ENCODE measurements at places on chromosomes 6 and 20.

- peak; percentile 88 for DNase-seq
Measured at GRCh38 chr6:30626484-30627366, at the start of gene ATAT1. TSS of gene ATAT1 (plus strand) at chr6:30626874.

DNA sequence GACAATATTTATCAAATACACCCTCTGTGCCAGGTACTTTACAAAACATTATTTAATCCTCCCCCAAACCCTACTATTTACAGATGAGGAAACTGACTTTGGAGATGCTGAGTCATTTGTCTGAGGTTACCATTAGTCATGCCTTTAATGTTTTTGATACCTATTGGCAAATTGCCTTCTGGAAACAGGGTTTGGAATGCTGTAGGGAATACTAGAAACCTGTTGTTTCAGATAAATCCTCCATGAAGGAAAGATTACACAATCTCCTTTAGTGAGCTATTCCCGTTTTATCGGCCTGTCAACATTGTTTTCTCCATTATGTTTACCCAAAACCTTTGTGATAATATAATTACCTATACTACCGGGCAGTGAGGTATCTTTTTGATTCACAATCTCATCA, 93.6 kb upstream of the ADGRF1 start:
- DNase-seq, result no peak

- DNase-seq, result peak; percentile 18
Measured at GRCh38 chr20:2840967-2841531, 504 bp downstream of the VPS16 start.

- DNase-seq, result no peak
Measured at GRCh38 chr6:106099235-106099537, 13.1 kb downstream of the PRDM1 start.

- peak; percentile 51 for DNase-seq
Measured at GRCh38 chr6:79671600-79672266, 40.6 kb downstream of the SH3BGRL2 start.

- no peak for DNase-seq
Measured at GRCh38 chr6:106159531-106159940, 73.4 kb downstream of the PRDM1 start.

DNA sequence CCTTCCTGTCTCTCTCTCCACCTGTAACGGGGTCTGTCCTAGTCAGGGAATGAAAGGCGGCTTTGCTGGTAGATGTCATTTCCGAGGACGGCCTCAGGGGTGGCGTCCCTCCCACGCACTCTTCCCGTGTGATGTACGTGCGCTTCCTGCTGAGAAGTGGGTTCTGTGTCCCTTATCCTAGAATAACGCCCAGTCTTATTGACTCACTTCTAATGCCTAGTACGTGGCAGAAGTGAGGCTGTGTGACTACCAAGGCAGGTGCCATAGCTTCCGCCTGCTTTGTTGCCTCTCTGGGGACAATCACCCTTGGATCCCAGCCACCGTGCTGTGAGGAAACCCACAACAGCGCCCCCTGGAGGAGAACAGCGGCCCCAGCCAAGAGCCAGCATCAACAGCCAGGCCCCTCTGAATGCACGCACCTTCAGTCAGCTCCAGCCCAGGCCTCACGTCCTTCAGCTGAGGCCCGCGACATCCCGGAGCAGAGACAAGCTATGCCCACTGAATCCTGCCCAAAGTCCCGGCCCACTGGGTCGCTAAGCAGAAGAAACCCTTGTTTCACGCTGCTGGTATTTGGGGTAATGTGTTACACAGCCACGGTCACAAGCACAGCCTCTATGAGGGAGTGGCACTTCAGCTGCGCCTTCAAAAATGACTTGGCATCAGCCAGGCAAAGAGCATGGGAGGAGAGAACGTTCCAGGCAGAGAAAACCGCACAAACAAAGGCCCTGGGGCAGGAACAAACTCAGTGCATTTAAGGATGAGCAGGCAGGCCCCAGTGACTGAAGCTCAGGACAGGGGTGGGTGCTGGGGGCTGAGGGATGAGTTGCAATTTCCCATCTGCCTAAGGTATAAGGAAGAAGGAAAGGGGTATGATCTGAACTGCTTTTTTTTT, 224.2 kb downstream of the NFATC2 start:
- DNase-seq, result peak; percentile 37

DNA sequence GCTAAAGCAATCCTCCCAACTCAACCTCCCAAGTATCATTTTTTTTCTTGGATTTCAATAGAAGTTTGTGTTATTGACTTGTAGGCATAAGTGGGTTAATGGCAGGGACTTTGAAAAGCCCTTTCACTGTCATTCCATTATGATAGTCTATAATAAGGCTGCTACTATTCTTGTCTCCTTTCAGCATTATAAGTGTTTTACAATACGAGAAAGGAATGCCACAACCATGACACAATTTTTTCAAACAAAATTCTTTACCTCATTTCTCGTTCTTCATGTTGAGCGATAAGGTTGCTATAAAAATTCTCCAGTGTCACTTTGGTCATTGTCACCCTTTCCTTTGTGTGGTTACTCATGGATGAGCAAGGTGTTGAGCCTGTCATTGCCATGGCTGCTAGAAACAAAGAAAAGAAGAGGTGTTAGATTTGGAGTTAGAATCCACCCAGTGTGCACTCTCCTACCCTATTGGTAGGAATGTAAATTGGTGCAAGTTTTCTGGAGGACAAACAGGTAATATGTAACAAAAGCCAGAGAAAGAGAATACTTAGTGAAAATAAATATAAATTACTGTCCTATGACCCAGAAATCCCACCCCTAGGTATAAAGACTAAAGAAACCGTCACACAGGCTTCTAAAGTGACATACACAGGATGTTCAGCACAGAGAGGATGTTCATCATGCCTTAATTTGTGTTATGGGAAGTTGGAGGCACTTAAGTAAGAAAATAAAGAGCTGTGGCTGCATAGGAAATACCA, 7.3 kb downstream of the STK38 start:
- DNase-seq, result peak; percentile 40

GRCh38 chr20:4726710-4727397, 5.1 kb downstream of the PRND start:
- DNase-seq, result peak; percentile 46

DNA sequence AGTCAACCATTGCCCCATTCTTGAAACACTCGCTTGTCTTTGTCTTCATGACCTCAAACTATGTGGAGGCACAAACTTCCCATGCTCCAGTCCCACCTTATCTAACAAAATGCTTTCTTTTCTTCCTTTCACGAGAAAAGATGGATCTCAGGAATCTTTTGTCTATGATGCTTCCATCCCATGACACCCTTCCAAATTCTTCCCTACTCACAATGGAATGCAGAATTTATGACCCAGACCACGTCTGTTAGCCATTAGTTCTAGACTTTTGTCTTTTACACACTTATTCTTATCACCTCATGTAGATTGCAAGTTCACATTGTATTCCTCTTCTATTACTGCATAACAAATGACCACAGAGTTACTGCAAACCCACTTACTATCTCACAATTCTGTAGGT, 24.2 kb upstream of the LAMP5 start:
- no peak for DNase-seq

DNA sequence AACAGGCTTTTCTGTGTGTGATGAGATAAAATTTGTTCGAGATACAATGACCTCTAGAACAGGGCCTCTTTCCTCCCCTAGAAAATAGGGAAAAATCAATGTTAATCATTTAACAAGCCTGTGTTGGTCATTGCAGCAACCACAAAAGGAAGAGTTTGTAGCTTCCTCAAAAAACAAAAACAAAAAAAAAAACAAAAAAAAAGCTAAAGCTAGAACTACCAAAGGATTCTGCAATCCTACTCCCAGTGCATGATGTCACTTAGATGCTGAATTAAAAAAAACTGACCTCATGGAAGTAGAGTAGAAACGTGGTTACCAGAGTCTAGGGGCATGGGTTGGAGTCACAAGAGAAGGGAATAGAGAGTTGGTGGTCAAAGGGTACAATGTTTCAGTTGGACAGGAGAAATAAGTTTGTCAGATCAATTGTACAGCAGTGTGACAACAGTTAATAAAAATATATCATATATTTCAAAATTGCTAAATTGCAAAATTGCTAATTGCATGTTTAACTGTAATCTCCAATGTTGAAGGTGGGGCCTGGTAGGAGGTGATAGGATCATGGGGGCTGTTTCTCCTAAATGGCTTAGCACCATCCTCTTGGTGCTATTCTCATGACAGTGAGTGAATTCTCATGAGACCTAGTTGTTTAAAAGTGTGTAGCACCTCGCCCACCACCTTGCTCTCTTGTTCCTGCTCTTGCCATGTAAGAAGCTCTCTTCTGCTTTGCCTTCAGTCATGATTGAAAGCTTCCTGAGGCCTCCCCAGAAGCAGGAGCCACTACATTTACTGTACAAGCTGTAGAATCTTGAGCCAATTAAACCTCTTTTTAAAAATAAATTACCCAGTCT, 163.4 kb upstream of the SIM1 start:
- no peak for DNase-seq

DNA sequence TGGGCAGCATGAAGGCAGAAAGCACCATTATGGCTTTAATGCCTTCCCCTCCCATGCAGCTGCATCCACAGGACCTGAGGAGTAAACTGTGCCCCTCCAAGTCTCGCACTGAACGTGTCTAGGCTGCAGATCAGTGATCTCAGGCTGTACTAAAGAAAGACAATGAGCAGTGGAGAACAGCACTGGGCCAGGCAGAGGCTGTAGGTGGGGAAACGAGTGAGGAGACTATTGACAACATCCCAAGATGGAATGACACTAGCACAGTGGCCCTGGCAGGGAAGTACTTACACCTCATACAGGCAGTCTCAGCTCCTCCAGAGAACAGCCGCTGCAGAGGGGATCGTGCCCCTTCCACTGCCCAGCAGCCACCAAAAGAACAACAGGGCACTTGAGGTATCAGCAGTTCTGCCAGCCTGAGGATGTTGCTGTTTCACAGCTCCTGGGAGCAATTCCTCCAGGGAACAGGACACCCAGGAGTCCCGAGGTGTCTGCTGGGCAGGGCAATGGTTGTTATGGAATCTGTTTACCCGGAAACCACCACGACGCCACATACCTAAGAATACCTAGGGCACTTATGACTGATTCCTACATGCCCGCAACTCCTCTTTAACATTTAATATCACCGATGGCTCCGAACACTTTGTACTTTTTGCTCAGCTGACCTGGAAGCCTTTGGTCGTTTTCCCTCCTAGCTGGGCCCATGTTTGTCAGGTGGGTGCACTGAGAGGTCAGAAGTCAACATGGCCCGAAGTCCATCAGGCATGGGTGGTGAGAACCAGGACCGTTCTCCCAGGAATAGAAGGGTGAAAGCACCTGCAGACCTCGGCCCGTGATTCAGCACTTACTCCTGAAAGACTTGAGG, 79.1 kb downstream of the SLC22A23 start:
- no peak for DNase-seq

- no peak for DNase-seq
Measured at GRCh38 chr6:53918854-53919510, 124.2 kb downstream of the LRRC1 start.

DNA sequence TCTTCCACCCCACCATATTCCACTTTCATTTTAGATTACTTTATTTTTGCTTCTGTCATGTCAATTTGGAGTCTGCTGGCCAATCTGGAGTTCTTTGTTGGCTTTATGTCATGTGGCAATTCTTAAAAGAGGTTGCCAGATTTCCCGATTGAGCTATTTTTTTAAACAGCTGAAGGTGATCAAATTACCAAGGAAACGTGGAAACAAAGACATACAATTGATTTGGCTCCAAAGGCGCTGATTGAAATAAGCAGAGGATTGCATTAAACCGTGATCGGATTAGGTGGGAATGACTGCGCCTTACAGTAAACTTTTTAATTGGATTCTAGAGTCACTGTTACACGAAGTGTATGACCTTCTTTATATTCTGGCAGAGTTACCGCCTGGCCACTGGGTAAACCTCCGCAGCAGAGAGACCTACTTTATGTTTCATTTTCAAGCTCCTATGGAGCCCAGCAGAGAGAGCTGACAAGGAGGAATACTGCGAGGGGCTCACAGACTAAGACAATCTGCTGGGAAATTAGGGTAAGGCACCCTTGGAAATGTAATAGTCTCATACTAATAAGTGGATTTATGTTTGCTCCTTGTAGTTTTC, 37.9 kb downstream of the SIM1 start:
- DNase-seq, result no peak

- DNase-seq, result no peak
Measured at GRCh38 chr6:163984124-163984936, 569.8 kb downstream of the QKI start.

DNA sequence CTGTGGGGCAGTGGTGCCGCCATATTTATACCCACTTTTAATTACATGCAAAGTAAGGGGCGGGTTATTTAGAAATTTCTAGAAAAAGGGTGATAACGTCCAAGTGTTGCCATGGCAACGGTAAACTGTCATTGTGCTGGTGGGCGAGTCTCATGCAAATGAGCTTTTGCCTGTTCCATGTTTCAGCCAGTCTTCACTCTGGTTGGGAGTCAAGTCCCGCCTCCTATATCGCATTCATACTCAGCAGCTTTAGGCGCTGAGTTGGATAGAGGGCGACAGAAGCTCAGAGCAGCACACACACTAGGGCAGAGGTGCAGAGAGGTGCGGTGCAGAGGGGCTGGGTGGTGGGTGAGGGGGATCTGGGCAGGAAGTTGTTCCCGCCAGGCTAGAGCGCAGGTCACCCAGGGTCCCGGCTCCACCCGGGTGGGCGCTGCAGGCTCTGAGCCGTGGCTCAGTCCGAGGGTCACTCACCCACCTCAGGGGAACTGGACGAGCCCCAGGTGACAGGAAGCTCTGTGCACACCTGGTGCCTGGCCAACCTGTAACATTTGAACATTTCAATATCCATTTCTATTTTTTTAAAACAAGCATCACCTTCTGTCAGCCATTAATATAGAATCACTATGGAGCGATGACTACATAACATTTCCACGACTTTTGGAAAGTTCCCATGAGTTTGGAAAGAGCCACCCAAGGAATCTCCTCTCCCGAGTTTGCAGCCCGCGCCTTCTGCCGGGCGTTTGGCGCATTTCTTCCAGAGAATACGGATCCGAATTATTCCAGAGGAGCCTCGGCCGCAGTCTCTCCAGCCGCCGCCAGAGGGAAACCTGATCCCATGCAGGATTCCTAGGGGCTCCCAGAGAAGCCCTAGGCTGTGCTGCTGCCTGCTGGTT, 89.1 kb upstream of the PHACTR3 start:
- DNase-seq, result no peak

DNA sequence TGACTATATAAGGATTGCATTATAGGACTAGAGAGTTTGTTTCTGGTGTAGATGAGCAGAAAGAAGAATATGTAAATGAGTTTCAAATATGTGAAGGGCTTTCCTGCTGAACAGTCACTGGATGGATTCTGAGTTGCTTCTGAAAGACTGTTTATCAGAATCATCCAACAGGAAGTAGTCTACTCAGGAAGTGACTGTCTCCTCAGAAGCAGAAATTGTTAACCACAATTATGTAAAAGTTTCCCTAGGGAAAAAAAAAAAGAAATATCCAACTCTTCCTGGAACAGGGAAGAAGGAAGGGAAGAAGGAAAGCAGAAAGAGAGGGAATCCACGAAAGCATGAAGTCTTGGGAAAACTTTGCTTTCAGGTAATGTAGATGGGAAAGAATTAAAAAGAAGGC, 138.9 kb downstream of the TENT5A start:
- DNase-seq, result no peak

DNA sequence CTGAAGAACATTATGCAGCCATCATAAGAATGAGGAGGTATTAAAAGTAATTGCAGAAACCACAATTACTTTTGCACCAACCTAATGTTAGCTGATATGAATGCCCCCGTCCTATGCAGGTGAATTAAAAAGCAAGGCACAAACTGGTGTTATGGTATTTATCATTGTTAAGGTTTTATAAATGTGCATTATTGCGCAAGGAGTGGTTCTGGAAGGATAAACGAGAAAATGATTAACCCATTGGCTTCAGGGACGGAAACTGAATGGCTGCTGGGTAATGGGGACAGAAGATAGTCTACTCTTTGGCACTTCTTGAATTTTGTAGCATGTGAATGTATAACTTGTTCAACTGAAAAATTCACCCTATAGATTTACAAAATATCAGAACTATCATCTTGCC, 148.6 kb upstream of the SALL4 start:
- DNase-seq, result no peak

GRCh38 chr6:132483779-132484679, 28.9 kb downstream of the STX7 start:
- DNase-seq, result peak; percentile 72

Measured in CD4-positive, alpha-beta T cell treated with Interleukin-2 at 100 ng/mL for 4 hours (primary cell).